ENCODE measurements at places on chromosomes 16 and 17.
A peak's percentile ranks its signal among the peaks of the same experiment; 100 is the strongest.

- DNase-seq, result no peak
Observed at GRCh38 chr16:51009813-51010212, 141.3 kb downstream of the SALL1 start.

GRCh38 chr16:714558-715476 lies at the start of gene METRN:
TSS of gene METRN (plus strand) at chr16:715118. CDS start at chr16:715290, 172 bp downstream.
- peak; percentile 72 for DNase-seq

- no peak for DNase-seq
Observed at GRCh38 chr17:56599088-56599487, 5.6 kb downstream of the NOG start.

- DNase-seq, result no peak
Observed at GRCh38 chr17:40456396-40456951, 13.2 kb downstream of the IGFBP4 start.

DNA sequence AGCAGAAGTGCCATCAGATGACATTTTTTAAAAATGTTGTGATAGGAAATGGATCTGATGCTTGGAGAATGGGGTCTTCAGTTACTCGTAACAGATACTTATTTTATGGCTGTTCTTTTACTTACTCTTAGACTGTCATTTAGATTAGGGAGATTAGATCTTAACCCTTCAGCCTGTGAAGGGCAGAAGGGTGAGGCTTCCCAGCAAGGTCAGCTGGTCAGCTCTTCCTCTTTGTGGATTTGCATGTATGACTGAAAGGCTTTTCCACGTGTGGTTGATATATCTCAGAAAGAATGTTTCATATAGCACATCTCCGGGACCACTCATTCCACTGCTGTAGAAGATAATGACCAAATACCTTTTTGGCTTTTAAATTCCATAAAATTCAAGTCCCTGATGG lies 27.4 kb downstream of the GRB7 start:
- DNase-seq, result no peak

GRCh38 chr16:73015612-73016487 lies 32.1 kb downstream of the ZFHX3 start:
- DNase-seq, result no peak

DNA sequence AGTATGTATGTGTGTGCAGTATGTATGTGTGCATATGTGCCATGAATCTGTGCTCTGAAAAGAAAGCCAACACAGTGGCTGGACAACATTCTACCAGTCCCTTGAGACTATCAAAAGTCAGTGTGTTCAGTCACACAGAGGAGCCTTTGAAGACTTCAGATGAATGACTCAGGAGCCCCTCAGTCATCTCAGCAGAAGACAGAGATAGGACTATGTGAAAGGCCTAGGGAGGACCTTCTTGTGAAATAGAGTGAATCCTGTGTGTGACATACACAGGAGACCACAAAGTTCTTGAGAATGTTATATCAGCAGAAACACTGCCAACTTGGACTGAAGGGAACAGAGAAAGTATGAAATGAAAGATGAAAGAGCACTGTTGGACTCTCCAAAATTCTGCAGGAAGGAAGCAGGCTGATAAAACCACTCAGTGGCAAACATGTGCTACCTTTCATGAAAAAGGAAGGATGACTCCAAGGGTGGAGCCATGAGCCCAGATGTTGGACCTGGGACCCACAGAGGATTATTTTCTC lies 108.4 kb downstream of the METRNL start:
- no peak for DNase-seq

- no peak for DNase-seq
Observed at GRCh38 chr17:77489893-77490255, 349.1 kb downstream of the SEC14L1 start.

- DNase-seq, result no peak
Observed at GRCh38 chr16:66408163-66409048, 18.7 kb upstream of the BEAN1 start.

DNA sequence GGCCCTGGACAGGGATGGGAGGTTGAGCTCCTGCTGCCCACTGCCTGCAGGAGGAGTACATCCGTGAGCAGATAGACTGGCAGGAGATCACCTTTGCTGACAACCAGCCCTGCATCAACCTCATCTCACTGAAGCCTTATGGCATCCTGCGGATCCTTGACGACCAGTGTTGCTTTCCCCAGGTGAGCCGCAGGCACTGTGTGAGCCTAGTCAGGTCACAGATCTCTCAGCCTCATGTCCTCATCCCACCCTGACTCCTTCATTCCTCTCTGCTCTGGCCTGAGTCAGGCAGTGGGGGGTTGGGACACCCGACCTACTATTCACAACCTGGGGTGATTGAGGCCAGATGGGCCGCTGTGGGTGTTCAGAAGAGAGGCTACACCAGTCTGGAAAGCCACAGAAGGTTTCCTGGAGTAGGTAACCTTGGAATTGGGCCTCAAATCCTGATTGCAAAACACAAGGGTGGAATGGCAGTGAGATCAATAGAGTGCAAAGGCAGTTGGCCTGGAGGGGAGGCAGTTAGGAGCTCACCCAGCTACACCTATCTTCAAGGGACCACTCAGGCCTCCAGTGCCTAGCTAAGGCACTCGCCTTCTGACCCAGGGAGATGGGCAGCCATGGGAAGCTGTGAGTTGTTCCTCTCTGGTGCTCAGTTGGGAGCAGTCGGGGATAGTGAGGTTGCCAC lies 29.7 kb downstream of the MYO15A start:
- no peak for DNase-seq

DNA sequence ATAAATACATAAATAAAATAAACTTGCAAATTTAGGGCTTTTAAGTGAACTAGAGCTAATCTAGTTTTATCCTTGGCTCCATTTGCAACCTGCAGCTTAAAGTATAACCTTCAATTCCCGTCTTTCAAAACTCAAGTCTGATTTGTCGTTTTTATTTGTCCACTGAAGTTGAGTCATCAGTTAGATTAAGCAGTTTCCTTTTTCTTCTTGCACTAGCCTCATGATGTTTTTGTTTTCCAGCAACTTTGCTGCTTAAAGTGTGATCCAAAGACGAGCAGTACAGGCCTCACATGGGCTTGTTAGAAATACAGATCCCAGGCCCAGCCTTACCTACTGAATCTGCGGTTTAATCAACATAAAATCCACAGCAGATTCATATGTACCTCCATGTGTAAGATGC lies 13.8 kb downstream of the ARSG start:
- no peak for DNase-seq

DNA sequence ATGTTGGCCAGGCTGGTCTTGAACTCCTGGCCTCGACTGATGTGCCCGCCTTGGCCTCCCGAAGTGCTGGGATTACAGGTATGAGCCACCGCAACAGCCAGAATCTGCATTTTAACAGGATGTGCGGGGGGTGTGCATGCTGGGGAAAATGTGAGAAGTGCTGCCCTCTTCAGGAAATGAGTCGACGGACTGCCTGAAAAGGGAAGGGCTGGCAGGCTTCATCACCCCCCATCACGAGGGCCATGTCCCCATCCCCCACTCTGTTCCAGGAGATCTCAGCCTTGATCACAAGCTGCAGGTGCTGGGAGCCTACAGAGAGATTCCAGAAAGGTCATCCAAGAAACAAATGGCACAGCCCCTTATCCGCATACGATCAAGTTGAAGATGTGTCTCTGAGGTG lies 195.3 kb upstream of the RPL38 start:
- no peak for DNase-seq

DNA sequence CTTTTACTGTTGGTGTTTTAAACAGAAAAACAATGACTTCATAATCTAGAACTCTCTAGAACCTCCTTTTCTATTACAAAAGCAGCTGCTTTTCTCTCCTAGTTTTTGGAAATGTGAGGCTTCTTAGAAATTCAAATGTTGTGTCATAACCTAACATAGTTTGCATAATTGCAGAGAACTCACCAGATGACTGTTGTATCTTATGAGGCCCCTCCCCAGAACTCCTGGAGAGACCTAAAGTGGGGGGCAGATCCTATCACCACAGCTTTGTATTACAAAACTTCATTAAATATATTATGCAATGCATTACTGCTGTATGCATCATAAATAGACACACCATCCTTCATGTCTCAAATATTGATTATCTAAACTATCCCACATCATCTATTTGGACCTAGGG lies 538.7 kb upstream of the HSBP1 start:
- DNase-seq, result no peak

DNA sequence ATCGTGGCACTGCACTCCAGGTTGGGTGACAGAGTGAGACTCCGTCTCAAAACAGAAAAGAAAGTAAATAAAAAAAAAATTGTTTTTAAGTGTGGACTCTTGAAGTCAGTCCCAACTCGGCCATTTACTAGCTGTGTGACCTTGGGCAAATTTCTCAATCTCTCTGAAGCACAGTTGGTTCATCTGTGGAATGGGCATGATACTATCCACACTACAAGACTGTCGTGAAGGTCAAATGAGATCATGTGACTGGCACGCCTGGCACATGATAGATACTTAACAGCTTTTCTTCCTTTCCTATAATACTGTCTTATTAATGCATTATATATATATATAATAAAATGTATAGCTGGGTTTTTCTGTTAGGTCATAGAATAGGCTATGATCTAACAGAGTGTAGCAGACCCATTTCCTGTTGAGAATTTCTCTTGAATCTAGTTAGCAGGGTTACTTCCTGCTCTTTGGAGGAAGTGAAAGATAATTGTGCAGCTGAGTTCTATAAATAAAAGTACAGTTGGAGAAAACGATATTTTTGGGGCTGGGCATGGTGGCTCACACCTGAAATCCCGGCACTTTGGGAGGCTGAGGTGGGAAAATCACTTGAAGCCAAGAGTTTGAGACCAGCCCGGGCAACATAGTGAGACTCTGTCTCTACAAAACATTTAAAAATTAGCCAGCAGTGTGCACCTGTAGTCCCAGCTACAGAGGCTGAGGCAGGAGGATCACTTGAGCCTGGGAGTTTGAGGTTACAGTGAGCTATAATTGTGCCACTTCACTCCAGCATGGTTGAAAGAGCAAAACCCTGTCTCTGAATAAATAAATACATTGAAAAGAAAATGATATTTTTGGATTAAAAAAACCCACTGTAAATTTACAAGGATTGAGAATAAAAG lies 7.3 kb downstream of the MILR1 start:
- no peak for DNase-seq

GRCh38 chr17:78568494-78569115 lies 8.6 kb downstream of the DNAH17 start:
- DNase-seq, result no peak

- DNase-seq, result no peak
Observed at GRCh38 chr16:53915452-53916160, 211.7 kb downstream of the FTO start.

GRCh38 chr17:61496957-61497653 lies 44.9 kb downstream of the TBX4 start:
- no peak for DNase-seq

GRCh38 chr16:4176906-4177417 lies 60.7 kb upstream of the ADCY9 start:
- peak; percentile 70 for DNase-seq

GRCh38 chr17:63681530-63681929 lies 18.4 kb downstream of the LIMD2 start:
- no peak for DNase-seq

- no peak for DNase-seq
Observed at GRCh38 chr16:84461029-84461412, 43.4 kb downstream of the MEAK7 start.

DNA sequence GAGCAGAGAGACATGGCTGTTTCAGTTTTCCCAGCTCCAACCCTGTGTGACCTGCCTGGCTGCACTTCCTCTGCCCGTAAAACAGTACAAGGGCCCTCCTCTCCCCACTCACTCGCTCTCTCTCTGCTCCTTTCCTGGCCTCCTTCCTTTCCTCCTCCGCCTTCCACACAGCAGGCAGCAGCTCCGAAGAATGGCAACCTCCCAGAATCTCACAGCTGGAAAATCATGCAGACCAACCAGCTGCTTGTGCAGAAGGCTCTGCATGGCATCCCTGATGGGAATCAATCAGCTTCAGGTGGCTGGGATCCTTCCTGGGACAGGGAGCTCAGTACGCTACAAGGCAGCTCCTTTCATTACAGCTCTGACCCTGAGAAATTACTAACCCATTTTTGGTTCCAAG lies 27.4 kb downstream of the TMEM132E start:
- peak; percentile 44 for DNase-seq

- DNase-seq, result no peak
Observed at GRCh38 chr17:59783221-59784047, 76.0 kb downstream of the VMP1 start.

DNA sequence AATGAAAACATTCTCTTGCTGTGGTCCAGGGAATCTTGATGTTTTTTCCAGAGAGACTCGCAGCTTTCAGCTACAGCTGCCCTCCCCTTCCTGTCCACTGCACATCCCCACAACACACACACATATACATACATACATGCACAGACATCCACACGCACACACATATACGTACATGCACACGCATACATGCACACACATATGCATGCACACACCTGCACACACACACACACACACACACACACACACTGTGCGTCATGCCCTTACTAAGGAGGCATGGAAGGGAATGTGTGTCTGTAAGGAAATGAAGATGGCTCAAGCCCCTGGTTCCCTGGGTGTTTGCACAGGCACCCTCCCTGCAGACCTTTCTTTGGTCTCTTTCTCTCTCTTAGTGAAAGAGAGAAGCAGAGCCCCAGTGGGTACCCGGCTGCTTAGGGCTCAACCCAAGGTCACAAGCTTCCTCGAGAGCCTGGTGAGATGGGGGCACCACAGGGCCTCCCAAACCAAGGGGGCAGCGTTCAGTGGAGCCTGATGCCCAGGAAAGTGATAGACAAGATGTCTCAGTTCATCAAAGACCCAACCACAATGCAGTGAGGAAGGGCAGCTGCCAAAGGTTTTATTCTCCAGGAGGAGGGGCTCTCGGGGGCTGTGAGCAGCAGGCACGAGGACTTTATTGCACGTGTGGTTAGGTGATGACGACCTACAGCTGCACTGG lies 33.3 kb downstream of the TNFRSF13B start:
- DNase-seq, result peak; percentile 21

DNA sequence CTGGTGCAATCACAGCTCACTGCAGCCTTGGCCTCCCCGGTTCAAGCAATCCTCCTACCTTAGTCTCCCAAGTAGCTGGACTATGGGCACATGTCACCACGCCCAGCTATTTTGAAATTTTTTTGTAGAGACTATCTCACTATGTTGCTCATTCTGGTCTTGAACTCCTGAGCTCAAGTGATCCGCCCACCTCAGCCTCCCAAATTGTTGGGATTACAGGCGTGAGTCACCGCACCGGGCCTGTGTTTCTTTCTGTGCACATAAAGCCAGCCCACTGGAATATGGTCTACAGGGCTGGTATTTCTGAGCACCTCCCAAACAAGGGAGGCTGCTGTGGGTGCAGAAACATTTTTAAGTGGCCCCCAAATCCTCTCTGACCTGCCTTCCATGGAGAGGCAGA lies 8.4 kb downstream of the TMEM95 start:
- DNase-seq, result no peak

DNA sequence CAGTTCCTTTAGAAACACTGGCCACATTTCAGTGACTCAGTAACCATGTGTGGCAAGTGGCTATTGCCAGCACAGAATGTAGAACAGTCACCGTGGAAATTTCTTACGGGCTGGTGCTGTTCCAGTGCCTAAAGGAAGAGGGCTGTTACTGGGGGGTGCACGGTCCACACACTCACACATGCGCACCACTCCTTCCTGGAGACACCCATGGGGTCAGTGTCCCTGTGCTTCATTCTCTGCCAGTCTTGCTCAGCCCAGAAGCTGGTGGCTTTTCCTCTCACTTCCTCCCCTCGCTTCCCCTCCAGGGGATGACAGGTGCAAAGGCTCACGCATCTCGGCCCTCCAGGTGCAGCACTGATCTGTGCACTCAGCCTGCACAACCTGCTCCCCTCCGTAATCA lies 115.6 kb downstream of the CCDC182 start:
- no peak for DNase-seq
